T-cell (primary cell): ENCODE measurements at places on chromosomes 2 and 18. TPM values are rescaled to one million over a fixed set of nuclear protein-coding genes. Genes with fewer than 3 reads are reported as not detected.

- no peak overlapping the region for H3K27ac ChIP-seq
- H3K36me3 ChIP-seq = no peaks in the 10 kb centered on the region
- no peak overlapping the region for H3K4me3 ChIP-seq
- DNase-seq = no peak
Observed at GRCh38 chr2:47238638-47239037, 83.5 kb upstream of the STPG4 start.

DNA sequence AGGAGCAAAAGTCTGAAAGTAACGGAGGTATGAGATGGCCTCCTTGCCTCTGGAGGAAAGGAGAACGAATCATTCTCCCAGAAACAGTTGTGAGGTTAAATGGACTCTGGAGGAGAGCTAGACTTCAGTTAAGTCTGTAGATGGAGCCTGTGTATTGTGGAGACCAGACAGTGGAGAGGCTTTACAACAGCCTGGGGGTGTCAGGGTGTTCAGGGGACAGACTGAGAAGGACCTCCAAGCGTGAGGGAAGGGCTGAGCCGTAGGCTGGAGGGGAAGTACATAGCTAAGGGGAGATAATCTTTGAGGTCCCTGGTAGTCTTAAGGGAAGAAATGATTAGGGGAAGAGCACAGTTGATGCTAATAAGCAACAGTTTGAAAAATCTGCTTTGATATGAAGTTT, 76.6 kb downstream of the GALNT1 start:
- H3K36me3 ChIP-seq = no peaks in the 10 kb centered on the region
- DNase-seq = no peak
- no peak overlapping the region for H3K4me3 ChIP-seq
- H3K4me1 ChIP-seq = no peaks in the 10 kb centered on the region
- no peak overlapping the region for H3K27ac ChIP-seq

DNA sequence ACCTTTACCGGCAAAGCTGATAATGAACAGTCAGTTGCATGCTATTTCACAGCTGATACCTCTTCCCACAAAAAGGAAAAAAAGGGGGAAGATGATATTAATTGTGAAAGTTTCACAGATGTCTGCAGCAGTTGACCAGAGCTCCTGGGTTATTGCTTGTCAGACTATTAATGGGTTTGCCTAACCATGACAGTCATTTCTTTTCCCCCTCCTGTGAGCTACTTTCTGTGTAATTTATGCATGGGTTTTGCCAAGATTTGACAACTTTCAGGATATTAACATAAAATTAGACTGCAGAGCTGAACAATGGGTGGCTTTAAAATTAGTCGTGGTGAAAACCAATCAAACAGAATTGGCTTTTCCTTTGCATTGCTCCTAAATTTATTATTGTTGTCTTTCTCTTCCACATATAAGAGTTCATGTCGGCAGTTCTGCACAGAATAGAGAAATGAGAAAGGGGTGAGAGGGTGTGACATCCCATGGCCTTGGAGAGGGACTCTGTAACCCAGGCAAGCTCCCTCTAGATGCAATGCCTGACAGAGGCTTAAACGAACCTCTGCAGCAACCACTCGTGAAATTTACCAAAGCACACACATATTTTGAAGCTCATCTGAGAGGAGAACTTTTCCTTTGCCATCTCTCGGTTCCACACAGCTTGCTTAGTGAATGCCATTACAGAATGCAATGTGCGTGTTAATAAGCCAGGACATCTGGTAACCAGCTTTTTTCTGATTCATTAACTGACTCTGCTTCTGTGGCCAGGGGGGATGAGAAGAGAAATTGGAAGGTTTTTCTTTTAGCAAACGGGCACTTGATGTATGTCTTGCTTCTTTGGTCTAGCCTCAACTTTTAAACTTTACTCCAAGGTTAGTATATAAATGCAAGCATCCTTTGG, 82.2 kb upstream of the ITGA4 start:
- no peaks in the 10 kb centered on the region for H3K36me3 ChIP-seq
- H3K27me3 ChIP-seq = no peaks in the 10 kb centered on the region
- H3K4me3 ChIP-seq = no peak overlapping the region
- DNase-seq = no peak
- no peak overlapping the region for H3K27ac ChIP-seq

CPLX4 gene
- total RNA-seq = not detected

DNA sequence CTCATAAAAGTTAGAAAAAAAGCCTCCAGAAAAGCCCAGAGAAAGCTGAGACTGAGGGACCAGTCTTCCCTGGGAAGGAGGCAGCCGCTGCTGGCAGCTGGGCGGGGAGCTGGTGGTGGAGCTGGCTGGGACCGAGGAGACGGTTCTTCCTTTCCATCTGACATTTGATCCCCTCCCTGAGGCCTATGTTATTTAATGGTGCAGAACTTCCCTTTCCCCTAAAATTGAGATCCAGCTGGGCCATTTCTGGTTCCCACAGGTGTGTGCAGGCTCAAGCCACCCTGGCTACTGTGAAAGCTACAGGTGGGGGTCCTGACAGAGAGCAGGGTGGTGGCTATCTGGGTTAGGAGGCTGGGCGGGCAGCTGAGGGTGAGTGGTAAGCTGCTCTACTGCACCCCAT, 81.5 kb upstream of the FZD7 start:
- DNase-seq = no peak
- no peaks in the 10 kb centered on the region for H3K36me3 ChIP-seq
- peaks cover 15% of the 10 kb centered on the region for H3K27me3 ChIP-seq
- H3K27ac ChIP-seq = no peak overlapping the region

- no peaks in the 10 kb centered on the region for H3K36me3 ChIP-seq
- no peaks in the 10 kb centered on the region for H3K4me1 ChIP-seq
- no peak overlapping the region for H3K4me3 ChIP-seq
- H3K27ac ChIP-seq = no peak overlapping the region
Observed at GRCh38 chr2:133333181-133333580, 235.1 kb downstream of the NCKAP5 start.

GRCh38 chr2:11820650-11821049, 74.2 kb downstream of the LPIN1 start:
- H3K27me3 ChIP-seq = no peaks in the 10 kb centered on the region
- H3K4me1 ChIP-seq = no peaks in the 10 kb centered on the region
- DNase-seq = no peak
- no peak overlapping the region for H3K4me3 ChIP-seq

DNA sequence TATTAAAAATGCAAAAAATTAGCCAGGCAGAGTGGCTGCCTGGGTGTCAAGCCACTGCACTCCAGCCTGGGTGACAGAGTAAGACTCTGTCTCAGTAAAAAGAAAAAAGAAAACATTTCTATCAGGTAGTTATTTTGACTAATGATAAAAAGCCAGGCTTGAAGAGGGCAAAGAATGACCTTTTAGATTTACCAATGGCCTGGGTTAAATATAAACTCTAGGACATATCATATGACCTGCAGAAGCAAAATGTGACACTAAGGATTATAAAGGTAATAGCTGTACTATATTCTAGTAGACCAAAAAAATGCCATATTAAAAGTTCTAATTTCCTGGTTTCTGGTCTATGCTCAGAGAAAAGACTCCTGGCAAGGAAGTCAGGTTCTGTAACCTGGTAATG, 16.1 kb upstream of the STAMBP start:
- no peak overlapping the region for H3K27ac ChIP-seq
- no peaks in the 10 kb centered on the region for H3K4me1 ChIP-seq
- DNase-seq = no peak
- no peaks in the 10 kb centered on the region for H3K36me3 ChIP-seq
- H3K27me3 ChIP-seq = no peaks in the 10 kb centered on the region

RGPD3 gene
- total RNA-seq = 0.16 TPM

DNA sequence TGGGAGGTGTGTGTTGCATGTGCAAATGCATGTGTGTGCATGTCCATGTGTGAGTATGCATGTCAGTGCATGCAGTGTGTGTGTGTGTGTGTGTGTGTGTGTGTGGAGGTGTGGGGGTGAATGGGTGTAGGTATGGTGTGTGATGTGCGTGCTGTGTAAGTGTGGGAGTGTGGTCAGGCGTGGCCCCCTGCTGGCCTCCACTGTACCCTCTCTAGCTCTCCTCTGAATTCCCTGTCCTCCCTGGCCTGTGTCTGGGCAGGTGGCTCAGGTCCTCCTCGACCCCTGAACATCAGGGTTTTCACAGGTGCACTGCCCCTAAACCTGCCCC, 230.2 kb downstream of the CELF4 start:
- no peaks in the 10 kb centered on the region for H3K27me3 ChIP-seq
- DNase-seq = no peak
- H3K27ac ChIP-seq = no peak overlapping the region
- H3K4me3 ChIP-seq = no peak overlapping the region

NYAP2 gene
- total RNA-seq = 0.06 TPM

INPP5D gene
- 216 TPM for total RNA-seq

- no peak for DNase-seq
- peaks cover 9% of the 10 kb centered on the region for H3K4me1 ChIP-seq
- H3K36me3 ChIP-seq = peaks cover 2% of the 10 kb centered on the region
- H3K27me3 ChIP-seq = no peaks in the 10 kb centered on the region
- H3K27ac ChIP-seq = no peak overlapping the region
- no peak overlapping the region for H3K4me3 ChIP-seq
Observed at GRCh38 chr2:157839162-157839801, 36.8 kb downstream of the ACVR1 start.

- H3K4me1 ChIP-seq = no peaks in the 10 kb centered on the region
- H3K27ac ChIP-seq = no peak overlapping the region
- H3K27me3 ChIP-seq = no peaks in the 10 kb centered on the region
- DNase-seq = no peak
- H3K36me3 ChIP-seq = no peaks in the 10 kb centered on the region
Observed at GRCh38 chr2:44822174-44822573, 119.3 kb upstream of the SIX3 start.

GRCh38 chr18:54777118-54777791, 51.0 kb upstream of the RAB27B start:
- H3K27ac ChIP-seq = no peak overlapping the region
- no peak for DNase-seq
- H3K36me3 ChIP-seq = no peaks in the 10 kb centered on the region
- no peaks in the 10 kb centered on the region for H3K27me3 ChIP-seq
- no peak overlapping the region for H3K4me3 ChIP-seq

DNA sequence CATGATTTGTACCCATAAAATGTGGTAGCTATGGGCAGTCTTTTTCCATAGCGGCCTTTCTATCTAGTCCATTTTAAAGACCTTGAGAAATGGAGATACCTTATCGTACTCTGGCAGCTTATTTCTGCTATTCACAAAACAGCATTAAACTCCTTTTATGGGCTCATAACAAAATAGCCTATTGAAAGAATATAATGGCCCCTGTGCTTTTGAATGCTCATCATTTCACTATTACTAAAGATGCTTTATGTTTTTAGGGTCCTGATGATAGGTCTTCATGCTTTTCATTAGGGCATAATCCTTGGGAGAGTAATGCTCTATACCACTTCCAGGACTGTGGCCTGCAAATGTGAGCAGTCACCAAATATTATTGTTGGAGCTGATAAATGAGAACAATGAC, 7.3 kb upstream of the TMEM178A start:
- H3K27ac ChIP-seq = no peak overlapping the region
- no peaks in the 10 kb centered on the region for H3K27me3 ChIP-seq
- no peak for DNase-seq
- no peak overlapping the region for H3K4me3 ChIP-seq

DNA sequence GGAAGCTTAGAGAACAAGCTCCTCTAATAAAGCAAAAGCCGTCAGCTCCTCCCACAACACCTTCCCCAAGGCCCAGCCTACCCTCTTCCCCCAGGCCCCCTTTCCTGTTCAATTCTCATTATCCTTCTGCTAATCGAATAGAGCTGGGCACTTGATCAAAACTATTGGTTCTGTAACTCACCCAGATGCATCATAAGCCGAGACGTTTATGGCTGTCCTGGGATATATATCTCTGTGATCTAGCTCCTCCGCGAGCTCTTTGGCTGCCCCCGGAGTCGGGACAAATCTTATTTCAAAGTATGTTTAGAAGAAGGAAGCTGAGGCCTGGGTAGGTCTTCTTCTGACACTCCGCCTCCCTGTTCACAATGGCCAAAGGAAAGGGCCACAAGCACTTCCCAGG, 88.3 kb upstream of the KLHL29 start:
- H3K27ac ChIP-seq = no peak overlapping the region
- no peaks in the 10 kb centered on the region for H3K4me1 ChIP-seq
- peaks cover 25% of the 10 kb centered on the region for H3K27me3 ChIP-seq
- H3K4me3 ChIP-seq = no peak overlapping the region
- no peaks in the 10 kb centered on the region for H3K36me3 ChIP-seq
- no peak for DNase-seq
